ENCODE measurements at places on chromosomes 5 and 9.

GRCh38 chr5:148826053-148826738 is at the start of gene ADRB2:
ADRB2 (plus strand) TSS chr5:148826611; CDS start chr5:148826832, 221 bp downstream.
- peak; percentile 84 for DNase-seq

DNA sequence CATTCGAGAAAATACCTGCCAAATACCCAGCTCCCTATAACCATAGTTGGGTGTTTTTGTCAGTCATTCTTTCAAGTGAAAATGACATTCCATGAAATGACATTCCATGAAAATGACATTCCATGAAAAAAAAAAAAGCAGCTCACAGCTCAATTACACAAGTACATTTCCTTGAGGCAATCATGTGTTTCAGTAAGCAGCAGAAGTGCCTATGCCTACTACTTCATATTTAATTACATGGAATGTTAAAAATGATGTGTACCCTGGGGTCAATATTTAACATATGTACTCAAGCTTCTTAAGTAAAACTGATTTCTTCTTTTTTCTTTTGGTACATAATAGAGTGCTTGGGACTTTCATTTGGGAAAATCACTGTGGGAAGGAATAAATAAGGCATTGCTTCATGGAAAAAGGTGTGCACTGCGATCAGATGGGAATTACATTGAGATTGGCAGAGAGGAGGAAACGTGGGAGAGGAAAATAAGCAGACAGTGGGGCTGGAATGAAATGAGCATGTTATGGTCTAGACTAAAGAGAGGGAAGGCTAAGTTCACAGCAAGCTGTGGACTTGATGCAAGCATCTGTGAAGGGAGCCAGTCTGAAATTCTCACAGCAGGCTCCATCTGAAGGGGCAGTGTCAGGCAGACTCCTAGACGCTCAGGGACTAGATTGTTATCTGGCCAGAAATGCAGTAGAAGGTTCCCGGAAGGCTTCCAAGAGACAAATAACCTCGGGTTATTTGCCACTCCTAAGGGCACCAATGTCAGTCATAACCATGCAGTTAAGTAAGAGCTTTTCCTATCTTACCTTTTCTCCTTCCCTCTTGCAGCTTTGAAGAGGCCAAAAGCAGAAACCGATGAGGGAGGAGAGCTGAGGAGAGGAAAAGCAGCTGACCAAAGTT is 15.2 kb upstream of the SPATA9 start:
- DNase-seq: no peak

DNA sequence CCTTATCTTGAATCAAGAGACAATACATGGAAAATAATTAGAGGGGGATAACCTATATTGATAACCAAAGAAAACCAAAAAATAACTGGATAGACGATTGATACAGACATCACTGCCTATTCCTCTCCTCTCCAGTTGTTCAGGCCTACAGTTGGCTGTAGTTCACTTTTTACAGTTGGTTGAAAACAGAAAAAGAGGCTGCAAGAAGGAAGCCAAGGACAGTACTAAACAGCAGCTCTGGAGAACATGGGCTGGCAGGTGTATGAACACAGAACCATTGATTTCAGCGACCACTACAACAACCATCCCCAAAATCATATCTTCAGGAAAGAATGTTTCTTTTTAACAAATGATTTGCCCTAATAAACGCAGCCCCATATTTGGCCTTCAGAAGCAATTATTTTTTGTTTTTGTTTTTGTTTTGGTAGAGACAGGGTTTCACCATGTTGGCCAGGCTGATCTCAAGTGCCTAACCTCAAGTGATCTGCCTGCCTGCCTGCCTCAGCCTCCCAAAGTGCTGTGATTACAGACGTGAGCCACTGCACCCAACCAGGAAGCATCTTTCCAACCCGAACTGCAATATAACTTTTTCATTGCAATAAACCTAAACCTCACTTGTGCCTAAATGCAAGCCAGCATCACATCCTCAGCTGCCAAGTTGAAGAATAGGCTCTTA is 64.3 kb downstream of the MLLT3 start:
- DNase-seq: no peak

DNA sequence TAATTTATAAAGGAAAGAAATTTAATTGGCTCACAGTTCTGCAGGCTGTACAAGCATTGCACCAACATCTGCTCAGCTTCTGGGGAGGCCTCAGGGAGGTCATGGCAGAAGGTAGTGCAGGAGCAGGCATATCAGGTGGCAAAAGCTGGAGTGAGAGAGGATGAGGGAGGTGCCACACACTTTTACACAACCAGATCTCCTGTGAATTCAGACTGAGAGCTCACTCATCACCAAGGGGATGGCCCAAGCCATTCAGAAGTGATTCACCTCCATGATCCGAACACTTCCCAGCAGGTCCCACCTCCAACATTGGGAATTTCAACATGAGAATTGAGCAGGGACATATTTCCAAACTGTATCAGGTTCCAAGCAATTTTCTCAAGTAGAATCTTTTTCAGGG is 84.7 kb upstream of the BRINP1 start:
- DNase-seq: no peak

DNA sequence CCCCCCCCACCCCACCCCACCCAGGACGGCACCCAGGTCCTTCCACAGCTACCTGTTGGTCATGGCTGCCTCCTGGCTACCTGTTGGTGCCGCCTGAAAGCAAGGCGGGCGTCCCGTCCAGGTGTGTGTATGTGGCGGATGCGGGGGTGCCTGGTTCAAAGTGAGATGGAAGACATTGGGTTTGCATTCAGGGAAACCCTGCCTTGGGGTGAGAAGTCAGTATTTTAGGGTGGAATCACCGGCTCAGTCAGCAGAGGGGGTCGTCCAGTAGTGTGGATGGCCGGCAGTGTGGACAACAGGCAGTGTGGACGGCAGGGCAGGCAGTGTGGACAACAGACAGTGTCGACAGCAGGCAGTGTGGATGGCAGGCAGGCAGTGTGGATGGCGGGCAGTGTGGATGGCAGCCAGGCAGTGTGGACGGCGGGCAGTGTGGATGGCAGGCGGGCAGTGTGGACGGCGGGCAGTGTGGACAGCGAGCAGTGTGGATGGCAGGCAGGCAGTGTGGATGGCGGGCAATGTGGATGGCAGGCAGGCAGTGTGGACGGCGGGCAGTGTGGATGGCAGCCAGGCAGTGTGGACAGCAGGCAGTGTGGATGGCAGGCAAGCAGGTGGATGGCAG is 28.0 kb downstream of the NKD2 start:
- DNase-seq: no peak

GRCh38 chr5:157212307-157212706 is 31.7 kb downstream of the ITK start:
- no peak for DNase-seq

GRCh38 chr5:140631831-140632365 is 1.1 kb downstream of the CD14 start:
- peak; percentile 24 for DNase-seq

DNA sequence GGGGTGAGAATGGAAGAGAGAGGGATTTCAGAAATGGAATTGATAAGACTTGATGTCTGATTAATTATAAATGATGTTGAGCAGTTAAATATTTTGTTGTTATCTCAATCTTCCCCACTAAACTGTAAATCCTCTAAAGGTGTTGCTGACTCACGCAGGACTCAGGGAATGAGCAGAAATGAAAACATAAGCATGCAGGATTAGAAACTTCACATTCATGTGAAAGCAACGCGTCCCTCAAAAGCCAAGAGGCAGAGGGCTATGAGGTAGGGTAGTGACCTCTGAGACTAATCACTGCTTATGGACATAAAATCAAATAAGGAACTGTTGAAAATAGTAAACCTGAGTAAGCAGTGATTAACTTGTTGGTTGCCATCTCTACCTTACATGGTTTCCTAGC is 21.1 kb downstream of the ADAMTSL1 start:
- DNase-seq: no peak

- no peak for DNase-seq
Observed at GRCh38 chr5:175678074-175678473, 20.2 kb downstream of the HRH2 start.

DNA sequence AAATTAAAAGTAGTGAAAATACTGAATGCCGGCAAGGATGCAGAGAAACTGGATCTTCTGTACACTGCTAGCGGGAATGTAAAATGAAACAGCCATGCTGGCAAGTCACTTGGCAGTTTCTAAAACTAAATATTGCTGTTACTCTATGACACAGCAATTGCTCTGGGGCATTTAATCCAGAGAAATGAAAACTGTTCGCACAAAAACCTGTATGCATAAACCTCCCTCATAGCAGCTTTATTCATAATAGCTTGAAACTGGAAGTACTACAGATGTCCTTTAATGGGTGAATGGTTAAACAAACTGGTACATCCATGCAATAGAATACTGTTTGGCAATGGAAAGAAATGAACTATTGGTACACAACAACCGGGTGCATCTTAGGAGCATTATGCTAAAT is 167.2 kb downstream of the ARHGAP26 start:
- no peak for DNase-seq

- DNase-seq: no peak
Observed at GRCh38 chr5:83567741-83568140, 96.2 kb downstream of the VCAN start.

DNA sequence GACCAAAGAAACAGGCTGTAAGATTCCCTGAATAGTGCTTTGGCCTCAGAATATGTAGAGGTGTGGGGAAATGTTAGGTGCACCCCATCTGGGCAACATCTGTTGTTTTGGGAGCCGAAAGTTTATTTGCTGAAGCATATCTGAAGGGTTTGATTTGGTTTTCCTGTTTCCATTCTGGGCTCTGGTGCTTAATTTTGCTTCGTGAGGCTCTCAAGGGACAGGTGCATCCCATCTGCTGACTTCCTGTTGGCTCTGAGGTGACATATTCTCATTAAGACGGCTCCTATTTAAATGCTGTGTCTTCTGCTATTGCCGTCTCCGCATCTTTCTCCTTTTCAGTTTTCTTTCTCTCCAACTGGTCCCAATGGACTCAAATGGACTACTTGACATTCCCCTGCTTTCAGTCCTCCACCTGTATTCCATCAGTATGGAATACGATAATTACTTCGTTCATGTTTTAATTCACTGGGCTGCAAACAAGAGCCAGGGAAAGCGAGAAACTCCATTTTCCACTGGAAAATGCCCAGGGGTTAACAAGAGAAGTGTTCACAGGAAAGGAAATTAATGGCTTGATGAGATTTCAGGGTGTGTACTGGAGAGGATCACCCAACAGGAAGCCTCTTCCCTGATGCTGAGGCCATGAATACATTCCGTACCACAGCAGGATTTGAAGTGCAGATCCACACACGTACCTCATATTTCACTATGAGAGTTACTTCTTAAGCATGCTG is 104.0 kb downstream of the MTX3 start:
- no peak for DNase-seq

GRCh38 chr5:150328515-150328914 is 25.8 kb upstream of the ARSI start:
- DNase-seq: no peak
